Fibroblast of skin of right quadriceps (primary cell): ENCODE measurements at places on chromosomes 3 and 15.
A peak's percentile ranks its signal among the peaks of the same experiment; 100 is the strongest.

DNA sequence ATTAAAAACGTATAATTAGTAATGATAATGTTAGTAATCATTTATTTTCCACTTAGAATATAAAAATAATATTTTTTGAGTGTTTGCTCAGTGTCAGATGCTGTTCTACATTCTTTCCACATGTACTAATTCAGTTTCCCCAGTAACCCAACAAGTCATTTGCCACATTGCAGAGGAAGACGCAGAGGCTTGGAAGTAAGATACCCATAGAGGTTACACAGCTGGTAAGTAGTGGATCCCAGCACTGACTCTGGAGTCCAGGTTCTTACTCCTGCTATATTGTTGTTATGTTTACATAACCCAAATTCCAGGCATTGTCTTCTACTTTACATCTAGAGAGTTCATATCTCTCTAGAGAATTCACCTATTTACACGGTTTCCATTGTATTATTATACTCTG is 48.2 kb upstream of the MYO5C start:
- no peak for DNase-seq

GRCh38 chr3:41207355-41207754 is 8.1 kb downstream of the CTNNB1 start:
- DNase-seq, result no peak

GRCh38 chr15:41039121-41039520 is 77.0 kb downstream of the INO80 start:
- no peak for DNase-seq

DNA sequence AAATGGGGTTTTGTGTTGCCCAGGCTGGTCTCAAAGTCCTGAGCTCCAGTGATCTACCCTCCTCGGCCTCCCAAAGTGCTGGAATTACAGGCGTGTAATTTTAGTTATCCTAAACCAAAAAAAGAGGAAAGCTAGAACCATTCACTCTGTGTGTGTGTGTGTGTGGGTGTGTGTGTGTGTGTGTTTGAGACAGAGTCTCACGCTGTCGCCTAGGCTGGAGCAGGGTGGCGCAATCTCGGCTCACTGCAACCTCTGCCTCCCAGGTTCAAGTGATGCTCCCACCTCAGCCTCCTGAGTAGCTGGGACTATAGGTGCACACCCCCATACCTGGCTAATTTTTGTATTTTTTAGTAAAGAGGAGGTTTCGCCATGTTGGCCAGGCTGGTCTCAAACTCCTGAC is 84.0 kb downstream of the TFDP2 start:
- no peak for DNase-seq

GRCh38 chr3:114841515-114841914 is 305.6 kb downstream of the ZBTB20 start:
- DNase-seq, result peak; percentile 5

GRCh38 chr15:40937762-40938535 is 8.8 kb downstream of the DLL4 start:
- no peak for DNase-seq

- DNase-seq, result no peak
Observed at GRCh38 chr3:128864351-128864811, 15.0 kb upstream of the ACAD9 start.

DNA sequence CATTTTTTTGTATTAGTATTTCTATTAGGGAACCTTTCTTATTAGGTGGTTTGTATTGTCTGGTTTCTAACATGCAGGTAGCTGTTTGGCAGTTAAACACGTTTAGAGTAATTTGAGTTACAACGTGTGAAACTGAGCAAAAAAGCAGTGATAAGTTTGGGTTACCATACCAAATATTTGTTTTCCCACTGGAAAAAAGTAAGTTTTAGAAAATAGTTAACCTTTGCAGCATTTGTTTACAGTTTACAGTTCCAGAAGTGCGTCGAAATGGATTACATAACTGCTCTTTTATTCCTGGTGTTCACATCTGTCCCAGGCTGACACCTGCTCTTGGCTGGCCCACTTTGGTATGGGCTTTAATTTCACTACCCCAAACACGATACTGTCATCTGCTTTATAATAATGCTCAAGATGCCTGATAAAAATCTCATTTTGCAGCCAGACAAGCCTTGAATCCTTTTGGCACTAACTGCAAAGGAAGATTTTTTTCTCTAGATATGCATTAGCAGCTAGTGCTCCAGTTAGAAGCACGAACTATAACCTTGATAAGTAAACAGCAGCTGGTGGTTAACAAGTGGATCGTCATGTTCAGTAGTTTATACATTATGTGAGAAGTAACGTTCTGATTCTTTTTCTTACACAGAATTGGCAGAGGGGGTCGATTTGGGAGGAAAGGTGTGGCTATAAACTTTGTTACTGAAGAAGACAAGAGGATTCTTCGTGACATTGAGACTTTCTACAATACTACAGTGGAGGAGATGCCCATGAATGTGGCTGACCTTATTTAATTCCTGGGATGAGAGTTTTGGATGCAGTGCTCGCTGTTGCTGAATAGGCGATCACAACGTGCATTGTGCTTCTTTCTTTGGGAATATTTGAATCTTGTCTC is 5.3 kb downstream of the EIF4A2 start:
- DNase-seq, result no peak

- no peak for DNase-seq
Observed at GRCh38 chr15:56042982-56043980, 49.9 kb upstream of the NEDD4 start.

GRCh38 chr3:56744016-56744415 is 57.7 kb downstream of the ARHGEF3 start:
- no peak for DNase-seq

GRCh38 chr3:13075318-13075717 is 2.1 kb upstream of the IQSEC1 start:
- DNase-seq, result no peak

DNA sequence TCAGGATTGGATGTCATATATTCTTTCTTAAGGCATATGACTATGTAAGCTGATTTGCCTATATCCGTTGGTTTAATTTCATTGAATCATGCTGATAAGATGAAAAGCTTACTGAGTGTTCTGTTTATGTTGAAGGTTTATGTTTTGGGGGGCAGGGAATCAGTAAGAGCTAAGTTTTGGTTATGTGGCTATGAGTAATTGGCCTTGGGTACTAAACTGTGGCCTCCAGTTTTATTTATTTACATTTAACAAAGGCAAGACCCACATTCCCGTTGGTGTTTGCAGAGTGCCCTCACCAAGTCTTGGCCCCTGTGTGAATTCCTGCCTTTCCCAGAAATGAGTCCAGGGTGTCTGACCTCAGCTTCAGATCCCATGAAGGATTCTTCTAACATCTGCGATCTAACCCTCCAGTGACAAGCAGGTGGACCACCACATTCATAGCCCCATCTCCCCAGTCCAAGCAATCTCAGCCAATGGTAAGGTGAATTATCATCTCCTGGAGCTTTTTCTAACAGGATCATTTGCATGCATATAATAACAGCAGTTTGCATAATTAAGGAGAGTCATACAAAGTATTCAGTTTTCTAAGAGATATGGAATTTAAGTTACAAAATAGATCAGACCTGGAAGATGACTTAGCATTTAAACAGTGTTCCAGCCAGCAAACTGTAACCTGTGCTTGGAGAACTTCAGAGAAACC is 27.4 kb downstream of the GLDN start:
- peak; percentile 61 for DNase-seq

GRCh38 chr3:24315971-24316370 is 178.7 kb downstream of the THRB start:
- DNase-seq, result no peak

GRCh38 chr3:128231606-128232005 is 78.3 kb downstream of the EEFSEC start:
- peak; percentile 11 for DNase-seq

DNA sequence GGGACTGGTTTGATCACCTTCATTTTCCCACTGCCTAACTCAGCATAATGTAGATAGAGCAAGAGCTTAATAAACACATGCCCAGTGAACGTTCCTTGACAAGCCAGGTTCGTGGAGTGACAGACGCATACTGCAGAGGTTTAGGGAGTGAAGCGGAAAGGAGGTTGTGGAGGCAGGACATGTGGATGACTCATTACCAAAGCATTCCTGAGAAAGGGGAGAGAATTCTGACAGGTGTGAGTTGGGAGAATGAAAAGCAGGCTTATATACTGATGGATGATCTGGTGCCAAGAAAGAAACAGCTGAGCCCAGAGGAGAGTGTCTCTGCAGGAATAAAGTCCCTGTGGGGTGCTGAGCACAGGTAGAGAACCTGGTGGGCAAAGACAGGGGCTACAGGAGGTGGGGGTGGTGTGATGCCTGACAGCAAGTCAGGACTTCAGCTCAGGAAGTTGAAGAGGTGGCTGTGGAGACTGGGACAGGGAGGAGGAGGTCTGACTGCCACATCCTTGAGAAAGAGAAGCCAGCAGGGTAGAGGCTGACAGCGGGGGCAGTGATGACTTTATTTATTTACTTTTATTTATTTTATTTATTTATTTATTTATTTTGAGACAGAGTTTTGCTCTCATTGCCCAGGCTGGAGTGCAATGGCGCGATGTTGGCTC is 2.4 kb upstream of the RPL29 start:
- no peak for DNase-seq

DNA sequence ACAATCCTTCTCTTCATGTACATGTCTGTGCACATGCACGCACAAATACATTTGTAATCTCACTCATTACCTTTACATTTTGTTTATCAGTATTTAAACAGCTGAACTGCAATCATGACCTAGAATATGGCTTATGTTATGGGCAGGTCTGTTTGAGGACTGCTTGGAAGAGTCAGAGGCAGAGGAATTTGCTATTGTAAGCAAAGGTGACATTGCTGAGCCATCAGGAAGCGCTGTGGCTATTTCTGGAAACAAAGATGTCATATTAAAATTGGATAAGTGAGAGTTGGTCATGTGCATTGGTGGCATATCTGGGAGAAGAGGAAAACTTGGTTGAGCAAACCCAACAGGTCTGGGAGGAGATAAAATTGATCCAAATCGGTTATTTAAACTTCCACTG is 41.6 kb downstream of the USF3 start:
- no peak for DNase-seq

DNA sequence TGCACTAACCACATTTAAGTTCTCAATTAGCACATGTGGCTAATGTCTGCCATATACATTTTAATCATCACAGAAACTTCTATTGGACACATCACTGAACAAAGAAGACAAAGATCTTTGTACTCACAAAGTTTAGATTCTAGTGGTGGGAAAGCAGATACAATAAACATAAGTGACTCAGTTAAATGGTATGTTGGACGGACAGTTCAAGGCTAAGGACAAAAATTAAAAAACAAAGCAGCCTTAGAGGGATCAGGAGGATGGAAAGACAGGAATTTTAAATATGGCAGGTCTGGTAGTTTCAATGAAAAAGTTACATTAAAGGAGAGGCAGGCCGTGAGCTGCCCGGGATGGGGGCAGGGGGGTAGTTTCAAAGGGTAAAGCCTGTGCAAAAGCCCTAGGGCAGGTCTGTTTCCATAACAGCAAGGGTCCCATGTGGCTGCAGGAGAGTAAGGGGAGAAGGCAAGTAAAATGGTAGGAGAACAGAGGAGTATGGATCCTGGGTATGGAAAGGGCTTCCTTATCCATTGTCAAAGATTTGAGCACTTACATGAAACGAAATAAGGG is 220.7 kb downstream of the FHIT start:
- peak; percentile 16 for DNase-seq

DNA sequence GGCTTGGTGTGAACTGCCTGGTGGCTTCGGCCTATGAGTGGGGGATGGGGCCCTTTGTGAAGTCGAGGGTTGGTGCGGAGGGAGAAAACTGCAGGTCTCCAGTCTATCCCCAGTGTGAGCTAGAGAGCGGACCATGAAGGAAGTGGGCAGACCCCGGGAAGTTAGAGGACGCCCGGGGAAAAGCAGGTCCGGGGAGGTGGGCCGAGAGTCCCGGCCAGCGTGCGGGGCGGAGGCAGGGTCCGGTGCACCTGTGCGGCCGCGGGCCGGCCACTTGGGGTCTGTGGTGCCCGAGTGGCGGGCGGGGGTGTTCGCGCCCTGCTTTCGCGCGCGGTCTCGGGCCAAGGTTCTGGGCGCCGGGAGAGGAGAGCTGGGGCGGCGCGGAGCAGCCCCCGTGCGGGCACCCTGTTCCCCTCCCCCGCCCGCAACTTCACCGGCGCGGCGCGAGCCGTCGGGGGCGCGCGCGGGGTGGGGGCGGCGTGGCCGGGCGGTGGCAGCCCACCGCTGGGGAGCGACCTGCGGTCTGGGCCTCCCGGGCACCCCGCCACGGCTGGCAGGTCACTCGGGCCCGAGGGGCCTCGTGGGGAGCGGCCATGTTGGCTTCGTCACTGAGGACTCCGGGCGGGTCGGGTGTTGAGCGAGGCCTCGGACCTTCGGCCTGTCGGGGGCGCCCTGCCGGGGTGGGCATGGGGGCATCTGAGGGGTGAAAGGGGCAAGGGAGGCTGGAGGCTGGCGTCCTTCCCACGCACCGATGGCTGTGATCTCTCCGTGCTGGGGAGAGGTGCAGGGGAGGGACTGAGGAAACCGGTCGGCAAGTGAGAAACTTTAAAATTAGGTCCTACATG is 4.8 kb downstream of the UBE2E1 start:
- peak; percentile 20 for DNase-seq

DNA sequence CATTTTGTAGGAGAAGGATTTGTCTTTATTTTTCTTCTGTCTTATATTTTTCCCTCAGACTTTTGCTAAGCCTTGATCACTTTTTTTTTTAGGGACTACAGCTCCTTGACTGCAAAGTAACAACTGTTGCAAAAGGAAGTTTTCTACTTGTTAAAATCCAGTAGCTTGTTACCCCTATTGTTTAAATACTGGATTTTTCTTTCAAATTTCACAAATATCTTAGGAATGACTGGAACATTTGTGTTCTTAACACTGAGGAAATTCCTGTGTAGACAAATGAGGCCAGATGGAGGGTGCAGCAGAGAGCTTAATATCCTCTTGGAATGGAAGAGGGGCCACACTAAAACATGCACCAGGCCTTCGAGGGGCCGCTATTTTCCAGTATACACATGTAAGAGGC is 3.2 kb upstream of the PGPEP1L start:
- DNase-seq, result peak; percentile 52

DNA sequence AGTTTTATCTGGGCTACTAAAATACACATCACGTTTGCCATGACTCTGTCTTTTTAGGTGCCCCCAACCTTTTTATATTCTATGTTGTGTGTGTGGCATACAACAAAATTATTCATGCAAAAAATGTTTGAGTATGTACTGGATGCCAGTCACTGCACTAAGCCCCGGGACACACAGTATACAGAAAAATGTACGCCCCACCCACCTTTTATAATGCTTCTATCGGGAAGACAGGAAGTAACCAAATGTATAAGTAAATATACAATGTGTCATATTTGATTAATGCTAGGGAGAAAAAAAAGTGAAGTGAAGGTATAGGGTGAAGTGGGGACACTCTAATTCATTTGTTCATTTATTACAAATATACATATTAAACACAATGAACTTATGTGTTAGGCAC is 503.4 kb upstream of the MDFIC2 start:
- no peak for DNase-seq

GRCh38 chr3:183664913-183665381 is 29.5 kb downstream of the KLHL24 start:
- peak; percentile 95 for DNase-seq

- DNase-seq, result peak; percentile 38
Observed at GRCh38 chr3:158169091-158169491, 59.2 kb downstream of the RSRC1 start.

GRCh38 chr3:88032245-88032644 is 26.6 kb downstream of the CGGBP1 start:
- no peak for DNase-seq

- no peak for DNase-seq
Observed at GRCh38 chr15:34986326-34986725, 1.8 kb downstream of the ZNF770 start.

- DNase-seq, result no peak
Observed at GRCh38 chr15:45201557-45201859, 13.7 kb upstream of the SHF start.

GRCh38 chr15:94263341-94264273 is 32.2 kb downstream of the MCTP2 start:
- peak; percentile 91 for DNase-seq
